Inflammatory macrophage treated with lipopolysaccharide for 4 hours (primary cell): ENCODE measurements at places on chromosomes 5 and 9.

- no peak for DNase-seq
Measured at GRCh38 chr5:145797336-145797735, 37.8 kb downstream of the PRELID2 start.

DNA sequence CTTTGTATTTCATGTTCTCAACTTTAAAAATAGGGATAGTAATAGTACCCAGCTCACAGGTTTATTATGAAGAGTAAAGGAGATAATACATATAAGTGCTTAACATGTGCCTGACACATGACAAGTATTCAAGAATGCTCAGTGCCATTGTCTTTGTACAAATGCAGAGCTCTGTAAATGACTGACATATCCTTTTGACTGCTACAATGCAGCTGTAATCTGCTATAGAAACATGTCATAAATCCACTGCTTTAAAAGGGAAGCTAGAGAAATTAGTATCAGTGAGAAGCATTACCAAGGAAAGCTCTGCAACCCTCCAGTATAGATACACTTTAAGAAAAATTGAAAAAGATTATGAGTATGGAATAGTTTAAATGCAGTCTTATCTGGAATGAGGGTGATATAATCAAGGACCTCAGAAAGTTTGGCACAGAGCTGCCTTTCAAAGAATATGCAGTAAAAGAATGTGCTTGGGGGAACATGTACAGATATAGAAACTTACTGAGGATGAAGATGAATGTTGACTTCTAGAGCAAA, 17.9 kb downstream of the ERAP1 start:
- DNase-seq = no peak

DNA sequence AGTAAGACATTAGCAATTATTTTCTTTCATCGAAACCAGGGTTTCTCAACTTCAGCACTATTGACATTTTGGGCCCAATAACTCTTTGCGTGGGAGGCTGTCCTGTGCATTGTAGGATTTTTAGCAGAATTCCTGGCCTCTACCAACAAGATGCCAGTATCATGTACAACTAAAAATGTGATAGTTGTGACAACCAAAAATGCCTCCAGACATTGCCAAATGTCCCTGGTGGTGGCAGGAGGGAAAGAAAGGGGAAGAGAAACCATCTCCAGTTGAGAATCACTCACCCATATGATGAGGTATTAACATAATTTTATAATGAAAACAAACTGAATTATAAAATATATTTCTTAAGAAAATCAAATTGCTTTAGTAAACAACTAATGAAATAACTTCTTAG, 406.1 kb downstream of the RAB3C start:
- peak; percentile 34 for DNase-seq

DNA sequence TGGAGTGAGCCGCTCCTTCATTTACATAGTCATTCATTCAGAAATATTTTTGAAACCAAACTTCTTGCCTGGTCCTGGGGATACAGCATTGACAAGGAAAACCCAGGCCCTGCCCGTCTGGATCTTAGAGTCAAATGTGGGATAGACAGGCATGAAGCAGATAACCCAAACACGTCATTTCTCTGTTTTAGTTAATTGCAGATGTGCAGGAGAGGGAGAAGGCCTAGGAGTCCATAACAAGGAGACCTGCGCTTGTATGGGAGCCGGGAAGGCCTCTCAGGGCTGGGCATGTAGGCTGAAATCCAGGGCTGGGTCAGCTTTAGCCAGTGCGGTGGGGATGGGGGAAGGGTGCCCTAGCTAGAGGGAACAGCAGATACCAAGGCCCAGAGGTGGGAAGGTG, 43.3 kb downstream of the PRRX2 start:
- no peak for DNase-seq

- no peak for DNase-seq
Measured at GRCh38 chr5:14741801-14742440, 77.4 kb downstream of the OTULIN start.

- no peak for DNase-seq
Measured at GRCh38 chr5:33324667-33325307, 116.0 kb upstream of the TARS1 start.

- no peak for DNase-seq
Measured at GRCh38 chr5:2872676-2873075, 121.2 kb upstream of the IRX2 start.

- no peak for DNase-seq
Measured at GRCh38 chr9:18238752-18239447, 235.1 kb upstream of the ADAMTSL1 start.

DNA sequence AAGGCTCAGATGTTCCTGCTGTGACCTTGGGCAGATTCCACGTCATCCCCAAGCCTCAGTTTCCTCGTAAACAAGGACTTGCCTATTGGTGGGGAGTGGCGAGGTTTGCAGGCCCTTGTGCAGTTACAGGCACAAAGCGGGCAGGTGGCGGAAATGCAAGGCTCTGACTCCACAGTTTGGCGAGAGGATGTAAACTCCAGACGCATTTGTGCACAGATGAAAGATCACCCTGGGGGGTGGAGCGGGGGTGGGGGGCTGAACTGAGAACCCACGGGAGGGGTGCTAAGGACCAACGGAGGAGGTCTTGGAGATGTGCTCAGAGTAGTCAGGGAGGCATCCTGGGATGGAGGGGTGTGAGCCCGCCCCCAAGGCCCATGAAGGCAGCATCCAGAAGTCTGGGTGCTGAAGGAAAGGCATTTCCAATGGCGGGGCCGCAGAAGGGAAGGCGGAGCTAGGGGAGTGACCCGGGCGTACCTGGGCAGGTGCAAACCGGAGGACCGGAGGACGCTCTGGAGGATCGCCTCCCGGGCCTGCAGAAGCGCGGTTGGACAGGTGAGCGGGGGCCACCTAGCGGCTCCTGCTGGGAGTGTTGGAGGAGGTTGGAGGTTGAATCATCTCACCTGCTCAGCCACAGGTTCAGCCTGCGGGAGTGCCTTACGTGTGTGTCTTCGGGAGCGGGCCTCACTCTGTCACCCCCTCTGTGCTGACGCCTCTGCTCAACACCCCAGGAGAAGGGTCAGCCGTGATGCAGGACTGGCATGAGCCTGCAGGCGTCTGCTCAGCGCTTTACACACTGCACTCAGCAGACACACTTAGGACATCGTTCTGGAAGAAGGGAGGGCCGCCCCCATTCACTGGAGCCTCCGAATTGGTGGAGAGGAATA, 1.9 kb upstream of the FIBCD1 start:
- peak; percentile 14 for DNase-seq

- DNase-seq = no peak
Measured at GRCh38 chr5:153489611-153490010, 859 bp upstream of the GRIA1 start.

DNA sequence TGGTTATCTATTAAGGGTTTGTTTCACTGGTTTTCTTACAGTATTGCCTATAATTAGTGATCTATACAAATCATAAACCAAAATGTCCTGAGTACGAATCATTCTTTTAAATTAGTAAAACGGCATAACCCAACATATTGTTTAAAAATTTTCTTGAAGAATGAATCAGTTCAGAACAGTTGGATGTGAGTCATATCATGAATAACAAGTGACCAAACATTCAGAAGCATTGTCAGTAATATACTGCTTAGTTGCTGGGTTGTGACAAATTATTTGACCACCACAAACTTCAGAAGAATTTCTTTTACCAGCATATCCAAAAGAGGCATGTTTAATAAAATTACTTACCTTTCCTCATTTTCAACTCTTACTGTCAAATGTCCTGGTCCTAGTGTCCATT, 111.2 kb downstream of the UNC13B start:
- DNase-seq = no peak

DNA sequence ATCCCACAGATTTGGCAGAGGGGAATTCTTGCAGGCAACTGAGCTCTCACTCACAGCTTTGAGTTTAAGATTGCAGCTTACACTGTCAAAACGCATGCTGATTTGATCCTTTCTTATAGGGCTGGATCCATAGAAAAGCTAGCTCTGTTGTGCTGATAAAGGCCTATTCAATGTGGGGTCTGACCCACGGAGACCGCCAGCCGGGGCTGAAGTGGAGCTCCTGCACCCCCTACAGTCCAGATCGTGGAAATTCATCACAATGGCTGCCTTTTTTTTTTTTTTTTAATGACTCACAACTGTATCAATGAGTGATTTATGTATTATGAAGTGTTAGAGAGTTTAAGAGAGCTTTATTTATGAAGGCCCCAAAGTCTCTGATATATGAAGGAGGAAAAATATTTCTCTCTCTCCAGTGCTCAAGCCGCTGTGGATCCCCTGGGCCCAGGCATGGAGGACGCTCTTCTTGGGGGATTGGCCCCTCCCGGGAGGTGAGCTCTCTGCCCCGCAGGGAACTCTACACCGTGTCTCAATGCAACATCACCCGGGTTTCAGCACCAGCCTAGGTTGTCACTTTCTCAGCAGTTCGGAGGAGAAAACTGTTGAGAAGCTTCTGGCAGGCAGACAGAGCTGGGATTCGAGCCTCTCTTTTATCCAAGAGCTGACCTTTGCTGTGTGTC, 700.2 kb downstream of the IRX1 start:
- DNase-seq = no peak

GRCh38 chr9:38277601-38278200, 114.8 kb upstream of the ALDH1B1 start:
- DNase-seq = peak; percentile 2

GRCh38 chr5:1246711-1247431, 21.7 kb downstream of the SLC6A18 start:
- DNase-seq = no peak

- no peak for DNase-seq
Measured at GRCh38 chr9:129489838-129490582, 130.9 kb downstream of the C9orf50 start.

DNA sequence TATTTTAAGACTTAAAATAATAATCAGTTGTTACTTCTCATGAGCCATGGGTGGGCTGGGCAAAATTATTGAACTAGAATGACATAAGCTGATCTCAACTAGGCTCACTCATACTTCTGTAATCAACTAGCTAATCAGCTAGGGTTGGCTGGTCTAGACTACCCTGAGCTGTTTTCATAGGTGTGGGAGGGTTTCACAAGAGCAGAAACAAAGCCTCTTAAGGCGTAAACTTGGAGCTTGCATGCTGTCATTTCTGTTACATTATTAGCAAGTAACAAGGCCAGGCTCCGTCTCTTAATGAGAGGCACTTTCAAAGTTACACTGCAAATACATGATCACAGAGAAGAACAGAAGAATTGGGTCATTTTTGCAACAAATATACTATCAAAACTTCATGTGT, 57.2 kb upstream of the GHR start:
- no peak for DNase-seq

- no peak for DNase-seq
Measured at GRCh38 chr9:118281772-118282171, 577.6 kb downstream of the TLR4 start.

DNA sequence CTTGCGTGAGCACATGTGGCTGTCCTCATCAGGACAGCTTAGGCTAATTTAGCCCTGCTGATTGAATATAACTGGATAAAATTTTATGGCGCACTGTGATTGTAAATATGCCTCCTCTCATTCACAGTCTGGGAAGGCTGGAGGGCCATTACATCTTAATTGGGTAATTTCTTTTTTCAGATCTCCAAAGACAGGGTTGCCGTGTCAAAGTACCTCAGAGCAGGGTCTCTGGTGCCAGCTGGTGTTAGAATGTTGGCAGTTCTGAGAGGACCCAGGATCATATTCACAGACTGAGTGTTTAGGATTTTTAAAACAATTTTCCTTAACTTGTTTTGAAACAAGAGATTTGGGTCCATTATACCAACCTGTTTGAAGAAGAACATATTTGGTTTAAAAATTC, 455.7 kb upstream of the TLE4 start:
- no peak for DNase-seq

DNA sequence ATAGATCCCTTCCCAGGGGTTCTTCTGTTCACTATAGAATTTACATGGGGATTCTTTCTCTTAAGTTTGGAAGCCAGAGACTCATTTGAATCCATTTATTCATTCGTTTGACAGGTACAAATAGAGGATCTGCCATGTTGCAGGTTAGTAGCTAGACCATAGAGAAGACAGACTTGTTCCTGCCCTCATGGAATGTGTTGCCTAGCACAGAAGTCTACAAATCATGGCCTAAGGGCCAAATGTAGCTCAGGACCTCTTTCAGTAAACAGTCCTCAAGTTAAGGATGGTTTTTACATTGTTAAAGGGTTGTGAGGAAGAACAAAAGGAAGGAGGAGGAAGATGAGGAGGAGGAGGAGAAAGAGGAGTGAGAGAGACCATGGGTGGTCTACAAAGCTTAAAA, 114.7 kb upstream of the SLC44A1 start:
- DNase-seq = no peak

DNA sequence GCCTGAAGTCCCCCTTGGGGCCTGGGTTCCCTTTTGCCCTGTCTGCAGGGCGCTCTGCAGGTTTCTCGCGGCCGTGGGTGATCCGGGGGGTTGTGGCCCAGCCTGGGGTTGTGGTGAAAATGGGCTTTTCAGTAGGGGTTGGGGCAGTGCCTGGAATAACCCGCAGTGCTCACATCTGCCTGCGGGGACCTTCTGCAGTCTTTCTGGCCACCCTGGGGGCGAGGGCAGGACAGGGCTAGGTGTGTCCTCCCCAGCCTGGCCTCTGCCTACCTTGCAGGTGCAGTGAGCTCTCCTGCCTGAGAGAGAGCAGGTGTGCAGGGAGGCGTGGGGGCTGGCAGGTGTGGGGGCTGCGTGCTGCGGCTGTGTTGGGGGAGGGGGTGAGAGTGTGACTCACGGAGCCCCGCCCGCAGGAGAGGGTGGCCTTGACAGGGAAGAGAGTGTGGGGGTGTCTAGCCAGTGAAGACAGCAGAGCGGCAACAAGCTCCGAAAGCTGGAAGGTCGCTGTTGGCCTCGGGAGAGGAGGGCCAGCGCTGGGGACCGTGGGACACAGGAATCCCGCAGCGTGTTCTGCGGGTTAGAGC, 131.4 kb downstream of the MRPL36 start:
- DNase-seq = no peak
